ENCODE measurements at places on chromosomes 3 and 15.

DNA sequence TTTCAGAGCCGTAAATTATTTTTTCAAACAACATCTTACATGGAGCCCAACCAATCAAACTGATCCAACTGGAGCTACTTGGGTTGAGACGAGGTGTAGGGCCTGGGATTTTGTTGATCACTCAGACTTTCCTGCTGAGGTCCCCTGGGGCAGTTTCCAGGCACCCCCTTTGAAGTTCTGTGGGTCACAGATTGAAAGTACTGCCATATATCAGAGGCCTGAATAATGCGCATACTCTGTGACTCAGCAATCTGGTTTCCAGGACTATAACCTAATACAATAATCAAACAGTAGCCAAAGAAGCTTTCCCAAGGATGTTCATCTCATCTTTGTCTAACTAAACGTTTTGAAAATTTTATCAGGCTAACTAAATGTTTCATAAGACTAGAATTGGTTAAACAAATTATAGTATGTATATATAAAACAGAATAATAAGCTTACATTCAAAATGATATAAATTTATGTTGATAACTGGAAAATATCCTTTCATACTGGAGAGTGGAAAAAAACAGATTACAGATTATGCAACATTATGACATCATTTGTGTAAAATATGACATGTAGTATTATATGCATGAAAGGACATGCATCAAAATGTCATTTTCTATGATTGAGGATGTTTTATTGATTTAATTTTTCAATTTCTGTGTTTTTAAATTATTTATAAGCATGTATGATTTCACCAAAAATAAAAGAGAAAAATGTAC lies 617.1 kb downstream of the NTRK3 start:
- no peak for DNase-seq

- DNase-seq = no peak
Measured at GRCh38 chr3:170608475-170608874, 22.6 kb upstream of the SLC7A14 start.

DNA sequence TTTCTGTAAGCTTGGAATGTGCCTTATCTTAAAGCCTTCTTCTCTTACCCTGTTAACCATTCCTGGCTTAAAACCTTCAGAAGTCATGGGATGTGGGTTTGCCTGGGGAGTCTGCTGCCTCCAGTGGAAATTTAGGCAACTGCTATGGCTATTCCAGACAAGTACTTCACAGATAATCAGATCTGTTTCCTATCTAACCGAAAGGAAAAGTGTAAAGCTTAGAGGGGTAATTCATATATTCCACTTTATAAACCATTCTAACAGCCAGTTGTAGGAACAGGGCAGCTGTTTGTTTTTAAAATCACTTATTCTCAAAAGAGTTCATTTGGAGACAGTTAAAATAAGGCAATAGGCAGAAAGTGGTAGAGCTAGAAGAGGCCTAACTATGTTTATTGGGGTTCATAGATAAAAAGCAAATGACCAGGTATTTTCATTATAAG lies 219.9 kb downstream of the TCF12 start:
- no peak for DNase-seq

DNA sequence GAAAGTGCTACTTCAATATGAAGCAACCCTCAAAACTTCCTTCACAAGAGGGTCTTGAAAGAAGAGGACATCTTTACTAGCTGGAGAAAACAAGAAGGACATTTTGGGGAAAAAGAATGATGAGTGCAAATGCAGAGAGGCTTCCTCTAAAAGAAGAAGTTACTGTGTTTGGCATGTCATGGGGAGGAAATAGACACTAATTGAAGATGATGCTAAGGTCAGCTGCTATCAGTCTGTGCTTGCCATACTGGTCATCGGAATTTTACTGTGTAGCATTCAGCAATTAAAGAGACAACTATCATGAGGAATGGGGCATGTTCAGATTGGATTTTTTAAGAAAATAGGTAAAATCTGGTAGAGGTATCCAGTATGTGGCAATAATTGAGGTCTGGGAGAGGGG lies 60.0 kb downstream of the THRB start:
- no peak for DNase-seq

GRCh38 chr3:50493086-50493485 lies 10.3 kb downstream of the CACNA2D2 start:
- DNase-seq = no peak

DNA sequence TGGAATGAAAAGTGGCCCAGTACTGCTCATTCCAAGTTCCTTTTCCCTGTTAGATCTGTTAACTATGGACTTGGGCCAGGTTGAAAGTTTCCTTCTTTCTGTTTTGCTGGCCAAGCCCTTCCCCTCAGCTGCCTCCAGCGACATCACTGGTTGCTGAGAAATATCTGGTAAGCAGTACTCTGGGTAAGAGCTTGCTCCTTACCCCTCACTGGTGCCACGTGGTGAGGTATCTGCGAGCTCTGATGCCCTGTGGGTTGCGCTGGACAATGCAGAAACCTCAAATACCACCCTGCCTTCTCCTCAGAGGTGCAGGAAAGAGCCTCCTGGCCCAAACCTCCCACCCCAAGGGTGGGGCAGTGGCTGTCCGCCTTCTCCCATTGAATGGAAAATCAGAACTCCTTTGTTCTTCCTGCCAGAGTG lies 42.9 kb upstream of the APH1B start:
- no peak for DNase-seq

DNA sequence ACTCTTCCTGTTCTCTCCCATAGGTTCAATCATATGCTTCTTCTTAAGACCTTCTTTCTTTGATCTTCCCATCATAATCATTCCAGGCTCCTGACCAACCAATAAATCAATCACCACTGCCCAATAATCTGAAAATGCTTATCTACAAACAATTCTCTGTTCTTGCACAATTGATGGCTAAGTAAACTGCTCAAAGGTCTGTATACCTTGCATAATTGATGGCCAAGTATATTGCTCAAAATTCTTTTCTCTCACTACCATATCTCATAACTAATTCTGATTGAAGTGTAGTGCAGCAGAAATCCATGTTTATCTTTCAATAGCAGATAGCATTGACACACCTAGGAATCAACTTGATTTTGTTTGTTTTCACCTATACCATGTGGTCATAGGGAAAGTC lies 83.4 kb upstream of the EPHA6 start:
- no peak for DNase-seq

DNA sequence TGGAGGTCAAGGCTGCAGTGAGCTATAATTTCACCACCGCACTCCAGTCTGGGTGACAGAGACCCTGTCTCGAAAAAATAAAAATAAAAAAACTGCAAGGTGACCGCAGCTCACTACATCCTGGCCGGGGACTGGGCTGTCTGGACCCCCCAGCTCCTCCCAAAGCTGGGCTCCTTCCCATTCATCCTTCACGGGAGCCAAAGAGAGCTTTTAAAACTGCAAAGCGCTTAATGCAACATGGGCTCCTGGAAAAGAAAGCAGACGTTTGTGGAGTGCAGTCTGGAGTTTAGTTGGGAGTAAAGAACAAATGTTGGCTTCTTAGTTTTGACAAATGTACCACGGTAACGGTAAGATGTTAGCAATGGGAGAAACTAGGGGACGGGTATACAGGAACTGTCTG lies 12.1 kb downstream of the PLXND1 start:
- no peak for DNase-seq

DNA sequence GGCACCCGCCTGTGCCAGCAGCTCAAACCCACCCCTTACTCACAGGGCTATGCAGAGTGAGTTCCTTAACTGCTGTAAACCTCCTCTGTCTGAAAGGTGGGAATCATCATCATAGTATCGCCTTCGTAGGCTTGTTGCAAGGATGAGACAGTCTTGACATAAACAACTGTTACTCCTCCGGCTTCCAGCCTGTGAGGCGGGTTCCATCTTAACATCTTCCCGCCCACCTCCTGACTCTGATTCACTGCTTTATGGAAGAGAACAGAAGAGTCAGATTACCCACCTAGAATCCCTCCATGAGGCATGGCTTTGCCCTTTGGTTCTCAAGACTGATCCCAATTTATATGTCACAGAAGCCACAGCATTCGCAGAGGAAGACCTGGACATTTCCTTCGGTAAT lies 21.9 kb downstream of the POLR2M start:
- DNase-seq = no peak

DNA sequence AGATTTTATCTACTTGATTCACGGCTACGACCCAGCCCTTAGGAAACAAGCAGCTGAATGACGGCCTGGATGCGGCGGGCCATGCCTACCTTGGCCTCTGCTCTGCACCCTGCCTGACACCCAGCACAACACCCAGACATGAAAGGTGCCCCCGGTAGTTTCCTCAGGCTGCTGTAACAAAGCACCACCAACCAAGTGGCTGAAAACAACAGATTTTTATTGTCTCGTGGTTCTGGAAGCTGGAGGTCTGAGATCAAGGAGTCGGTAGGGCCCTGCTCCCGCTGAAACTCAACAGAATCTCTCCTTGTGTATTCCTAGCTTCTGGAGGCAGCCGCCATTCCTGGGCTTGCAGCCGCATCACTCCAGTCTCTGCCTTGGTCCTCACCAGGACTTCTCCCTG lies 111.7 kb downstream of the ADCY5 start:
- DNase-seq = no peak

GRCh38 chr3:128073185-128073725 lies 21.0 kb downstream of the SEC61A1 start:
- no peak for DNase-seq

GRCh38 chr3:66385066-66385465 lies 115.8 kb downstream of the LRIG1 start:
- no peak for DNase-seq

- no peak for DNase-seq
Measured at GRCh38 chr3:158050461-158050860, 55.8 kb downstream of the SHOX2 start.

GRCh38 chr3:164375538-164375937 lies 702.8 kb downstream of the SI start:
- DNase-seq = no peak

DNA sequence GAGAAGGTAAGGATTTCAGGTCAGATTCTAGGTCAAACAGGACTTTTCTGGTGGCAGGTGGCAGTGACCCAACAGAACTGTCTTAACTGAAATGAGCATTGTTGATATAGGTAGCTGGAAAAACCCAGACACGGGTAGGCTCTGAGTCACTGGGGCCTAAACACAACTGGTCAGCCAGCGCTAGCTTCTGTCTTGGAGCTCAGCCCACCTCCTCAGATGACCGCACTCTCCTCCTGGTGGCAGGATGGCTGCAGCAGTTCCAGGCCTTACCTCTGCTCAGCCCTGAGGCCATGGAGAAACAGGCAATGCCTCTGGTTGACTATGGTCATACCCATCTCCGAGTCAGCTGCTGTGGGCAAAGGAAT lies 61.1 kb upstream of the GATA2 start:
- DNase-seq = no peak

DNA sequence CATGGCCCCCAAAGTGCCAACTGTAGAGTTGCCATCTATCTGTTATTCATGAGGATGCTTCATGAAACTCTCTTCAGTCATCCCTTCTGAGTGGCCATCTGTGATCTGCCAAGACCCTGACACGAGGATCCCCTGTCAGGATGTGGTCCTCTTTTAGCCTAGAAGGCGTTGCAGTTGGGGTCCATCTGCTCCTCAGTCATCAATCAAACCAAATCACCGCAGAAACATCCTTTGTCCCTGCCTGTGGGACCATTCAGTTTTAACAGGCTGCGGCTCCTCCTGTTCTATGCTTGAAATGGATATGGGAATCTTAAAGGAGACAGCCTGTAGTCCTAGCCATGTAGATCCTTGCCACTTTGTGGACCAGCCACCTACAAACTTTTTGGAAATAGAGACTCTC lies 5.9 kb upstream of the RPS27L start:
- no peak for DNase-seq

DNA sequence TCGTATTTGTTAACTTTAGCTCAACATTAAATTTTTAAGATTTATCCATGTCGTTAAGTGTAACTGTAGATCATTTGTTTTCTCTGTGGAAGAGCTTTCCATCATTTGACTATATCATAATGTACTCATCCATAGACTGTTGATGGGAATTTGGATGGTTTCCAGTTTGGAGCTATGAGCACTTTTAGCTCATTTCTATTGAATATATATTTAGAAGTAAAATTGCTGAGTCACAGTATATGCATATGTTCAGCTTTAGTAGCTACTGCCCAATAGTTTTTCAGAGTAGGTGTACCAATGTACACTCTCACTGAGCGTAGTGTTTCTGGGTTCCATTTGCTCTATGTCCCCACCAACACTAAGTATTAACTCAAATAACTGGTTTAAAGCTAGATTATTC lies 263.0 kb downstream of the ULK4 start:
- DNase-seq = no peak

DNA sequence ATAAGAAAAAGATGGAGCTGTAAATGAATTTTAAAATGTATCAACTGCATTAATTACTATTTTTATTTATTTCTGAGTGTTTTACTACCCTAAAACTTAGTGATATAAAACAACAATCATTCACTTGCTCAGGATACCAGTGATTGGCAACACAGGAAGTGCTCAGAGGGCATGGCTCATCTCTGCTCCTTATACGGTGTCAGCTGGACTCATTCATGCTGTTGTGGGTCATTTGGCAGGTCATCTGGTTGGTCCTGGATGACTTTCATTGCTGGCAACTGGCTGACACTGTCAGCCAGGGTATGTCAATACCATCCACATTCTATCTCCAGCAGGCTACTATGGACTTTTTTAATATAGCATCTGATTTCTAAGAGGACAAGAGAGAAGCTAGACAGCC lies 689.6 kb upstream of the NECTIN3 start:
- DNase-seq = no peak

- no peak for DNase-seq
Measured at GRCh38 chr3:127694467-127695215, 21.9 kb downstream of the ABTB1 start.

GRCh38 chr3:171116824-171117395 lies 90.4 kb upstream of the SLC2A2 start:
- no peak for DNase-seq

GRCh38 chr15:79519628-79520027 lies 87.5 kb downstream of the MINAR1 start:
- no peak for DNase-seq

DNA sequence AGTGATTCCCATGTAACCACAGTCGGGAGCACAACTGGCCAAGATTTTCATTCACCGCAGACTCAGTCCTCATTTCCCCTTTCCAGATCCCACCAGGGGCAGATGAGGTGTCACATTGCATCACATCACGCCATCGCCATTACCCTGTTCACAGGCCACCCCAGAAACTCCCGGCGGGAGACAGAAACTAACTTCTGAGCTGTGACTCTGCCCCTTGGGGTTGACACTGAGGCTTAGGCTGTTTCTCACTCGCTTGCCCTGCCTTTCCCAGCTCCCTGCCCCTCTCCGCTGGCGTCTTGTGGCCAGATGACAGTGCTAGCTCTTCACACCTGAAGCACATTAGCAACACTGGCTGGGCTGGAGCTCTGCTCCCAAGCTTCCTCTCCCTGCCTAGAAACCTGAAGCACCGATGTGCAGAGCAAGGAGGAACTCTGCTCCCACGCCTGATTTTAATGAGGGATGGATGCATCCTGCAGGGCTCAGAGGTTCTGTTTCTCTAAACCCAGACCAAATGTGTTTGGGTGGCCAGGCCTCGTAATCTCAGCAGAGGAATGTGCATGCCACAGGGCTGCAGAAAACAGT lies 88.8 kb upstream of the CTDSPL start:
- DNase-seq = no peak

DNA sequence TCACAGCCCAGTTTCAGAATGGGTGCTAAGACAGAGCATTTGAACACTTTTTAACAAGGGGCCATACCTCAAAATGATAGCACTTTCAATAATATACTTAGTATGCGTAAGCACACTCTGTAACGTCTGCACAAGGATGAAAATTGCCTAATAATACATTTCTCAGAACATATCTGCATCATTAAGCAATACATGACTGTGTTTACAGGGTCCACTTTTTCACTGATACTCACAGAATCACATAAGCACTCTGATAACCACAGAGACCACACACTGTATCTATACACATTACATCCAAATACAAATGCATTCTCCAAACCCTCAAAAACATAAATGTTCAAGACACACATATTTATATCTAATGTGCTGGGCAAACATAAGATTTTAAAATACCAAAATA lies 79.8 kb downstream of the NR1I2 start:
- DNase-seq = no peak

Measured in GM06990 (cell line).